ENCODE measurements at places on chromosomes 4 and X. TPM values are rescaled to one million over a fixed set of nuclear protein-coding genes. Genes with fewer than 3 reads are reported as not detected.

Gene CT45A10
- not detected for polyA plus RNA-seq

Gene MTNR1A
- polyA plus RNA-seq, result 1.3 TPM

Gene FAM90A26
- not detected for polyA plus RNA-seq

Gene COL4A5
- 140 TPM for polyA plus RNA-seq

Gene CT83
- polyA plus RNA-seq, result not detected

Gene CNKSR2
- polyA plus RNA-seq, result 3.4 TPM

Gene SPIN2A
- 3.7 TPM for polyA plus RNA-seq

Gene POU4F2
- polyA plus RNA-seq, result not detected

Gene DNAAF6
- polyA plus RNA-seq, result not detected

Gene SPANXD
- polyA plus RNA-seq, result not detected

Gene ZAR1
- polyA plus RNA-seq, result not detected

Gene PAGE2B
- polyA plus RNA-seq, result not detected

DNA sequence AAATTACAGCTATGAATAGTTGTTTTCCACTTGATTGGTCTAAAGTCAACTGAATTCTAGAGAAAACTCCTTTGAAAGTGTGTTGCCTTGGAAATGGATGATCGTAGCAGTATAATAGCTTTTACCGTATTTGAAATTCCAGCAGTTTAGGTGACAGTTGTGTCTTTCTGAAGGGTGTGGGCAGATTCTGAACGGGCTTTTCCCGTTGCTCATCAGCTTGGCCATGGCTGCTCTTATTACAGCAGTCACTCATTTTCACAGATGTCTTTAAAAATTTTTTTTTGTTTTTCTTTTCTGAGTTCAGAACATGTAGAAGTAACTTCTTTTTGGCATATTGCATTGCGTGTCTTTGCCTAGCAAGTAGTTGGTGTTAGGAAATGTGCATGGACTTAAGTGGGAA is 69.6 kb upstream of the SLC4A4 start:
- DNase-seq, result no peak

DNA sequence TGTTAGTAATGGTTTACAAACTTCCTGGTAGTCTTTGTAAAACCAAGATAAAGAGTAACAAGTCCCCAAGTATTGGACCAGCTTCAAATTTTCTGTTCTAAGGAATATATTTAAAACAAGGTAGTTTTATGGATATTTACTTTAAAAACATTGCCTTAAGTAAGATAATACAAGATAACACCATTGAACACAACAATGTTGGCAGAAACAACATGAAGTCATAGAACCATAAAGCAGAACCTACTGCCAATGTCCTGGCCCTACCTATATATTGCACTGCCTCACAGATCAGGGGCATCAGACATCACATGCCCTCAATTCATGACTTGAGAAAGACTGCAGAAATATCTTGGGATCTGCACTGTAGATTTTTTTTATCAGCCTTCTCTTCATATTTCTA is 1176.2 kb downstream of the PCDH7 start:
- no peak for DNase-seq

DNA sequence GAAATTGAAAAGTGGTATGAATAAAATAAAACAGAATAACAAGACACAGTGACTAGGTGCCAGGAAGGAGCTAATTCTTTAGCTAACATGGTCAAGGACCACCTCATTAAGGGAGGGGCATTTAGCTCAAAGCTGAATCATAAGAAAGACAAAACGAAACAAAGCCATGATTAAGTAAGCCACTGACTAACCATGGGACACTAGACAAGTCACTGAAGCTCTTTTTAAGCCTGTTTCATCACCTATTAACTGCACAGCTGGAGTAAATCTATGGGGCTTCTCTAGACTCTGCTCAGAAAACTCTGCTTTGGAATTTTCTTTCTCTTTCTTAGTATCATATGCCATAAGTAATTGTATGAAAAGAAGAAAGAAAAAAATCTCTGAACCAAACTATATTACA is 49.8 kb upstream of the C1QTNF7 start:
- DNase-seq, result no peak

- DNase-seq, result no peak
These were observed 50.2 kb downstream of the JAKMIP1 start for GRCh38 chr4:6150046-6150735.

DNA sequence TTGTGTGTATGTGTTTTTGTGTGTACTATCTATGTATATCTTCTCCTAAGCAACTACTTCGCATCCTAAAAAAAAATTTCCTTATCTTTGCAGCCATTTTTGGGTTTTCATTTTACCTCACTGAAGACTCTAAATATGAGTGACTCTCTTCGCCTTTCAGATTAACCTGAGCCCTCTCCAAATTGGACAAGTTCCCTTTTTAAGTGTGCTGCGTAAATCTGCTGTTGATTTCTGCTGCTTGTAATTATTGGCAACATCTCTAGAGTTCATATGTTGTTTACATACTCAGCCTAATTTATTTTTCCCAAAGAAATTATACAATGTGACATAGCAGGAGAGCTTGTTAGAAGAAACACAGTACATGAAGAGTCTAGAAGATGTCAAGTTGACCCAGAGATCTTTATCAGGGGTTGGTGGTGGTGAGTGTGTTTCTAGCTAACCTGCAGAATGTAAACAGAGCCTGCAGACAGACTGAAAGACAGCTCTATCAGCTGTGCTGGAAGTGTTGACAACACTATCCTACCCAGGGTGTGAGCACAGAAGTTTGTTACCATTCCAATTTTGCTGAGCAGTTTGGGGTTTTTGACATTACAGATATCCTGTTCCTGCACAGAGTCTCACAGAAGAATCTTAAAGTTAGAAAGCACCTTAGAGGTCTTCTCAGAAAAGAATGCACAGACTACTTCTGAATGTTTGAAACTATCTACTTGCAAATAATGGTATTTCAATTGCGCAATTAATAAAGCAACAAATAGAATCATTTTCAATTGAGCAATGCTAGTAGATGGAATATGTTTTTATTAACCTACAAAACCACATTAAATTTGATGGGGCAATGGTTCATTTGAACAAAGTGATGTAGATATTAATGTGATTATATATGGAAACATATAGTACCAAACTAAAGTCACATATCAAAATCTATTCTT is 12.5 kb downstream of the SOX3 start:
- no peak for DNase-seq

- DNase-seq, result no peak
These were observed 24.2 kb upstream of the PPM1K start for GRCh38 chr4:88308587-88308986.

DNA sequence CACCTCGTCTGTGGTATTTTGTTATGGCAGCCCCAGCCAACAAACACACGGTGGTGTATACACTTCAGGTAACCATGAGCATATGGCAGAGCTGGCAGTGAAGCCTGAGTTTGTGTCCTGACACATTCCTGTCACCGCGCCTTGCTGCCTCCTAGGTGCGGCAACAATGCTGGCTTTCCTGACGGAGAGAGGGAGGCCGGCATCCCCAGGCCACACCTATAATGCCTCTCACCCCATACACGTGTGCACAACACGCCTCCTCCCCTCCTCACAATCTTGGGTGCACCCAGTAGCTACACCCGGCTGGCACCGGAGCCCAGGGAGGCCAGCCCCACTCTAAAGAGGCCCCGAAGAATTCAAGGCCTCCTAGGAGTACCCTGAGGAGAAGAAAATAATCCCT is 158.5 kb downstream of the NSUN7 start:
- DNase-seq, result no peak

DNA sequence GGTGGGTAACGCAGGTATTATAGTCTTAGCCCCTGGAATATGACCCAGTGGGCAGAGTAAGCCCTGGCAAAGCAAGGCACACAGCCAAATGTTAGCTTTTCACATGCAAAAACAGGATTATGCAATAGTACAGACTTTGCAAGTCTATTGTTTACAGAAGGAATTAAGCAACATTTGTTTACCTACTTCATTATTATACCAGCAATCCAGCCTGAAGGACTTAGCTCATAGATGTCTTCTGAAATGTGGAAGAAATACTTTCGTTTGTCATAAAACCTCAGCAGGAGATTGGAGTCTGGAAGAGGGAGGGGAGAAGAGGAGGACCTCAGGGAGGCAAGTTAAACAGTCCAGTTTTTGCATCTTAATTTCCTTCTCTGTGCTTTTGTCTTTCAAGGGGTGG is 226.7 kb upstream of the CENPE start:
- DNase-seq, result no peak
